ENCODE measurements at places on chromosomes 5 and 9. TPM values are rescaled to one million over a fixed set of nuclear protein-coding genes. Genes with fewer than 3 reads are reported as not detected.
A peak's percentile ranks its signal among the peaks of the same experiment; 100 is the strongest.

The FAM169A gene
- 3.0 TPM for polyA plus RNA-seq

The ADAMTS16 gene
- polyA plus RNA-seq, result not detected

The IL3 gene
- not detected for polyA plus RNA-seq

The DIPK1B gene
- polyA plus RNA-seq, result 12.5 TPM

The SLC6A7 gene
- not detected for polyA plus RNA-seq

The FOXD1 gene
- polyA plus RNA-seq, result not detected

- H3K4me3 ChIP-seq, result no peak overlapping the region
- DNase-seq, result no peak
- H3K27me3 ChIP-seq, result no peaks in the 10 kb centered on the region
- no peak overlapping the region for H3K27ac ChIP-seq
- no peaks in the 10 kb centered on the region for H3K36me3 ChIP-seq
These were observed 778.1 kb upstream of the WWC1 start for GRCh38 chr5:167513381-167513780.

DNA sequence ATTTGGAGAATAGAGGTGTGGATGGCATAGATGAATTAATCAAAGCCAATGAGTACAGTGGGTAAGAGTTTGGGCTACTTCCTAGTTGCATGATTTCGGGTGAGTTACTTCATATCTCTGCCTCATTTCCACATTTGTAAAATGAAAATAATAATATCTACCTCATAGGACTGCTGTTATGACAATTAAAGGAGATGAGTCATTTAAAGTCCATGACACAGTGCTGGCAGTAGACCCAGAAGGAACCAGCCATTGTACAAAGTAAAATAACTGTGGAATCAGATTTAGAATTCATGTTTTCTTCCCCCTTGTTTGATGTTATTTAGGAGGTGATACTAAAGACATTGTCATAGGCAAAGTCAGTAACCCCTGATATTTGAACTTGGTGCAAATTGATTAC is 139.5 kb upstream of the SLC27A6 start:
- no peaks in the 10 kb centered on the region for H3K4me1 ChIP-seq
- no peaks in the 10 kb centered on the region for H3K27me3 ChIP-seq
- no peak overlapping the region for H3K4me3 ChIP-seq
- no peaks in the 10 kb centered on the region for H3K36me3 ChIP-seq
- DNase-seq, result no peak
- H3K27ac ChIP-seq, result no peak overlapping the region

DNA sequence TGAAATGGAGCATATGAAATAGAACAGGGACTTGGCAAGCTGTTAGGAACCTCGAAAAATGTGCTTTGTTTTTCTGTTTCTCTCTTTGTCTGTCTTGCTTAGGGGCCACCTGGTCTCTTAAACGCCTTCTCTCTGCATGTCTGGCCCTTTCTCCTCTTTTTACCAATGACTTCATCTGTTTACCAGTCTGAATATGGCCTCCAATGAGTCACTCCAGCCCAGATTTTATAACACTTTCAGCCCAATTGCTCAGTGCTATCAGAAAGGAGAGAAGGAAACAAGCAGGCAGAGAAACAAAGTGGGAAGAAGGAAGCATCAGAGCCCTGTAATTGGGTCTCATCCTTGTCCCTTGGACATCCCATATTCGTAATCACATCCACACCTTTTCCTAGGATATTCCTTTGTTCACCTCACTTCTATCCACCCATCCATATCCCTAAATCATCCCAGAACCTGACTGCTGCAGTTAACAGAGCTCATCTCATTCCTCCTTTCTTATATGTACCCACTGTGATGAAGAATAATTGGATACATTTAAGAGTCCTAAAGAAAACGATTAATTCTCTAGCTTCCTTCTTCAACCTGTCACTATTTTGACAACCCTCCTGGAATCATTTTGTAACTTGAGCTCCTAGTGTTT is 151.8 kb upstream of the GPR151 start:
- H3K27ac ChIP-seq, result no peak overlapping the region
- no peaks in the 10 kb centered on the region for H3K4me1 ChIP-seq
- H3K4me3 ChIP-seq, result no peak overlapping the region
- DNase-seq, result no peak
- no peaks in the 10 kb centered on the region for H3K36me3 ChIP-seq

GRCh38 chr5:10528056-10528816 is 35.6 kb upstream of the ANKRD33B start:
- H3K4me1 ChIP-seq, result no peaks in the 10 kb centered on the region
- H3K36me3 ChIP-seq, result peaks cover 3% of the 10 kb centered on the region
- no peak for DNase-seq
- H3K4me3 ChIP-seq, result no peak overlapping the region
- no peak overlapping the region for H3K27ac ChIP-seq

GRCh38 chr9:2290382-2290781 is 275.2 kb downstream of the SMARCA2 start:
- no peak overlapping the region for H3K27ac ChIP-seq
- H3K4me3 ChIP-seq, result no peak overlapping the region
- H3K36me3 ChIP-seq, result no peaks in the 10 kb centered on the region
- DNase-seq, result no peak

GRCh38 chr9:69248005-69248404 is 73.9 kb downstream of the TJP2 start:
- no peak overlapping the region for H3K27ac ChIP-seq
- H3K27me3 ChIP-seq, result no peaks in the 10 kb centered on the region
- H3K4me3 ChIP-seq, result no peak overlapping the region
- no peak for DNase-seq
- no peaks in the 10 kb centered on the region for H3K36me3 ChIP-seq

DNA sequence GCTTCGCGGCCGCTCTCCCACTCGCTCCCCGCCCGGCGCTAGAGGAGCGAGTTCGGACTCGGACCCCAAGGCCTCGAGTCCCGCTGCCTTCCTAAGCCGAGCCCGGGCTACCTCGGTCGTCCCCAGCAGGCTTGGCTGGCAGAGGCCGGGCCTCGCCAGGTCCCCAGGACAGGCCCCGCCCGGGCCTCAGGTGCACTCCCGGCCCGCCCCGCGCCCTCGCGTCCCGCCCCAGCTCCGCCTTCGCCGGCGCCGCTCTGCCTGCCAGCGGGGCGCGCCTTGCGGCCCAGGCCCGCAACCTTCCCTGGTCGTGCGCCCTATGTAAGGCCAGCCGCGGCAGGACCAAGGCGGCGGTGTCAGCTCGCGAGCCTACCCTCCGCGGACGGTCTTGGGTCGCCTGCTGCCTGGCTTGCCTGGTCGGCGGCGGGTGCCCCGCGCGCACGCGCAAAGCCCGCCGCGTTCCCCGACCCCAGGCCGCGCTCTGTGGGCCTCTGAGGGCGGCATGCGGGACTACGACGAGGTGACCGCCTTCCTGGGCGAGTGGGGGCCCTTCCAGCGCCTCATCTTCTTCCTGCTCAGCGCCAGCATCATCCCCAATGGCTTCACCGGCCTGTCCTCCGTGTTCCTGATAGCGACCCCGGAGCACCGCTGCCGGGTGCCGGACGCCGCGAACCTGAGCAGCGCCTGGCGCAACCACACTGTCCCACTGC is at the start of gene SLC22A5:
TSS of gene SLC22A5 (plus strand) at position 237 of the 707 bp plus-strand sequence. CDS start at position 500, 263 bp downstream.
- H3K27me3 ChIP-seq, result no peaks in the 10 kb centered on the region
- peak within 1 kb of the TSS; percentile 81 for H3K4me3 ChIP-seq
- no peaks in the 10 kb centered on the region for H3K36me3 ChIP-seq
- peak; percentile 78 for DNase-seq

DNA sequence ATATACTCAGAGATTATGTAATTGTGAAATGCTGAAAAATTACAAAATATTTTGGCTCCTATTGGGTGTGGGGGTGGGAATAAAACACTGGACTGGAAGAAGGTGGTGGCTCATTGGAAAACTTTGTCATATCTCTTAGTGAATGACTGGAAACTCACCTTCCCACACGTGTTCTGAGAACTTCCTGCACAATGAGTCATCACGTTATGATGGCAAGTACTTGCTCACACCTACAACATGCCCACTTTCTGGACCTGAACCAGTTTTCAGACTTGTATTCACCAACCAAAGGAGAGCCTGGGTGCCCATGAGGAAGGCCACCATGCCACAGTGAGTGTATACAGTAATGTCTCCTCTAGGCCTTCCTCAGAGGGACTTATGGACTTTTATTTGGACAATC is 294.8 kb downstream of the ASTN2 start:
- no peaks in the 10 kb centered on the region for H3K36me3 ChIP-seq
- H3K4me3 ChIP-seq, result no peak overlapping the region
- H3K27me3 ChIP-seq, result no peaks in the 10 kb centered on the region
- no peak for DNase-seq
- H3K4me1 ChIP-seq, result no peaks in the 10 kb centered on the region
- H3K27ac ChIP-seq, result no peak overlapping the region

GRCh38 chr5:20554001-20554400 is 566.0 kb upstream of the CDH18 start:
- H3K4me3 ChIP-seq, result no peak overlapping the region
- no peaks in the 10 kb centered on the region for H3K4me1 ChIP-seq
- DNase-seq, result no peak
- H3K27me3 ChIP-seq, result no peaks in the 10 kb centered on the region

GRCh38 chr5:134465816-134466240 is 54.1 kb upstream of the CDKN2AIPNL start:
- no peaks in the 10 kb centered on the region for H3K27me3 ChIP-seq
- peak; percentile 31 for DNase-seq
- H3K36me3 ChIP-seq, result no peaks in the 10 kb centered on the region

- no peaks in the 10 kb centered on the region for H3K4me1 ChIP-seq
- no peak overlapping the region for H3K4me3 ChIP-seq
These were observed 26.6 kb downstream of the OTULINL start for GRCh38 chr5:14608169-14608568.

GRCh38 chr5:658103-658502 is 35.0 kb downstream of the TPPP start:
- H3K27me3 ChIP-seq, result no peaks in the 10 kb centered on the region
- H3K4me1 ChIP-seq, result peaks cover 3% of the 10 kb centered on the region
- DNase-seq, result no peak
- H3K4me3 ChIP-seq, result no peak overlapping the region
- H3K36me3 ChIP-seq, result peaks cover 27% of the 10 kb centered on the region

GRCh38 chr5:94908889-94909480 is 290.5 kb downstream of the SLF1 start:
- H3K27ac ChIP-seq, result no peak overlapping the region
- H3K4me3 ChIP-seq, result no peak overlapping the region
- no peaks in the 10 kb centered on the region for H3K4me1 ChIP-seq
- no peak for DNase-seq
- H3K36me3 ChIP-seq, result no peaks in the 10 kb centered on the region

DNA sequence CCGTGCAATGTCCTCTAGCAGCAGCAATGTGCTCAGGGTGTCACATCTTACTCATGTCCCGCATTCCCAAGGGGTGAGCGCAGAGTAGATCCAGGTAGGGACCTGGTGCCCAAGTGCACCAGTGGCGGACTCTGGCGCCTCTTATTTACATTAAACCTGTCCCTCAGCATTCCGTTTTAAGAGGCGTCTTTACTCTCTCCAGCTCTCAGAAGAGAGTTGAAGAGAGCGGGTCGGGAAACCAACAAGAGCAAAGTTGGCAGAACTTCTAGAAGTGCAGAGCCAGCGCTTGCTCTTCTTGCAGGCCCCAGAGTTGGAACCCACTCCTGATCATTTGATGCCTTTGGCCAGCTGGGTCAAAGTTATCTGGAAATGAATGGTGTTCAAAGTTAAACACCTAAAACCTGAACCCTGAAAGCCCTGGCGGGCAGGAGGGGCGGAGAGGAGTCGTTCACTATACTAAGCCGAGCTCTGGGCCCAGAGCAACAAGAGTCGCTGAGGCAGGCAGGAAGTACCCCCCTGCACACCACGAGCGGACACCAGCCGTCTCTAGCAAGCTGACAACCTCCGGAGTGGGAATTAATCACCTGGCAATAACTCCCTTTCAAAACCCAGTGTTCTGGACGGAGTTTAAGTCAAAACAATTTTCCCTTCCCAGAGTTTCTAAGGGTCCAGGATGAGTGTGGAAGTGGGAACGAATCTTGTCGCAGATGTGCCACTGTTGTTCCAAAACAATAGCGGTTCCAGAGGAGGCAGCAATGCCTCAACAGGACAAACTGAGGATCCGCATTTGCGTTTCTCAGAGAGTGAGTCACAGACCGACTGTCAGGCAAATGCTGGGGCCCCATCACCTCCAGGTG is 122.8 kb downstream of the TMEM161B start:
- peak overlapping the region; percentile 44 for H3K4me3 ChIP-seq
- H3K4me1 ChIP-seq, result peaks cover 4% of the 10 kb centered on the region
- H3K27me3 ChIP-seq, result peaks cover 19% of the 10 kb centered on the region
- no peak for DNase-seq

Measured in naive B cell (primary cell).